WTC11 (cell line): ENCODE measurements at places on chromosomes 5 and 9. TPM values are rescaled to one million over a fixed set of nuclear protein-coding genes. Genes with fewer than 3 reads are reported as not detected.

GRCh38 chr5:176432707-176433106 lies 15.5 kb upstream of the FAF2 start:
- no peak overlapping the region for H3K27ac ChIP-seq
- no peak overlapping the region for H3K4me3 ChIP-seq
- no peak for DNase-seq
- no peaks in the 10 kb centered on the region for H3K4me1 ChIP-seq
- peaks cover 9% of the 10 kb centered on the region for H3K36me3 ChIP-seq
- peaks cover 14% of the 10 kb centered on the region for H3K27me3 ChIP-seq

- H3K27me3 ChIP-seq, result no peaks in the 10 kb centered on the region
- H3K4me1 ChIP-seq, result peaks cover 18% of the 10 kb centered on the region
- DNase-seq, result no peak
- H3K36me3 ChIP-seq, result no peaks in the 10 kb centered on the region
Measured at GRCh38 chr9:105044518-105044917, 116.6 kb upstream of the ABCA1 start.

GRCh38 chr5:95069948-95070347 lies 214.9 kb downstream of the MCTP1 start:
- H3K4me3 ChIP-seq, result no peak overlapping the region
- H3K36me3 ChIP-seq, result no peaks in the 10 kb centered on the region
- H3K27me3 ChIP-seq, result no peaks in the 10 kb centered on the region
- H3K27ac ChIP-seq, result no peak overlapping the region

DNA sequence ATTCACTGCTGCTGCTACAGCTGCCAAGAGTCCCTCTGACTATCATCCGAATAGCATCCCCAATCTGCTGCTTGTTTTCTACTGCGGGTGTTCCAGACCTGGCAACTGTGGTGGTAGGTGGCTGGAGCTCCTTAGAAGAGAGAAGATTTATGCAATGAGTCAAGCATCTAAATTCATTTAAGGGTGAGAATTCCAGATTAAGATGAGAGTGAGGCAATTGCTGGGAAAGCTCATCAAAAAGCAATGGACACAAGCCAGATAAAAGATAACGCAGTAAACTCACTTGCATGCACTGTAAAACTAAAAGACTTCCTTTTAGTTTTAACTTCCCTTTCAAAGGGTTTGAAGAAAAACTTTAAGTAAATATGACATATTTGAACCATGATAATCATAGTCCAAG lies 3.9 kb downstream of the PLK2 start:
- H3K36me3 ChIP-seq, result peaks cover 54% of the 10 kb centered on the region
- H3K27ac ChIP-seq, result no peak overlapping the region
- peaks cover 16% of the 10 kb centered on the region for H3K4me1 ChIP-seq
- no peak for DNase-seq
- H3K4me3 ChIP-seq, result no peak overlapping the region
- peaks cover 2% of the 10 kb centered on the region for H3K27me3 ChIP-seq

Gene PCDHAC2
- 6.7 to 11.3 TPM (median 7.9 TPM) in 3 replicates for total RNA-seq

- H3K36me3 ChIP-seq, result no peaks in the 10 kb centered on the region
- peaks cover 2% of the 10 kb centered on the region; the same call in 1 of the 2 replicates for H3K27me3 ChIP-seq
- H3K27ac ChIP-seq, result no peak overlapping the region
Measured at GRCh38 chr5:141767671-141768070, 85.6 kb upstream of the ARAP3 start.

- H3K27me3 ChIP-seq, result no peaks in the 10 kb centered on the region
- peak overlapping the region; percentile 89 for H3K27ac ChIP-seq
- peaks cover 49% of the 10 kb centered on the region for H3K4me1 ChIP-seq
Measured at GRCh38 chr5:16574789-16575721, 41.7 kb downstream of the RETREG1 start.

Gene EGR1
- total RNA-seq, result 15.7 to 30.0 TPM (median 28.5 TPM) in 3 replicates

Gene TLR4
- total RNA-seq, result 0.05 to 0.11 TPM (median 0.11 TPM) in 3 replicates

Gene SLC31A1
- total RNA-seq, result 41.6 to 43.9 TPM (median 43.6 TPM) in 3 replicates

DNA sequence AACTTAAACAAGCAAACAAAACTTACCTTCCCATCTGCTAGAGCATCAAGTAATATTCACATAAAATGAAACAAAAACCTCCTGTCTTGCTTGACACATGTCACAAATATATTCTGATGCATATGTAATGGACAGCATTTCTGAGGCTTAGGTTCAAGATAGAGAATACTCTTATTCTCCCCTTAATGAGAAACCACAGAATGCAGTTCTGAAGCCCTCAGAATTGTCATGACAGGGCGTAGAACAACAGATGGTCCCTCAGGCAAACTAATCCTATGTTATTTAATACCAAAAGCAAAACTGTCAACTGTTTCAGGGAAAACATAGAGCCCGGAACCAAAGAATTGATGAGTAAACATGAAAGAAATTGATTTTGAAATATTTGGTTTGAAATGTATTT lies 229.9 kb upstream of the RIOK2 start:
- no peak overlapping the region for H3K4me3 ChIP-seq
- no peak for DNase-seq
- peaks cover 6% of the 10 kb centered on the region; the same call in 1 of the 2 replicates for H3K4me1 ChIP-seq
- peaks cover 3% of the 10 kb centered on the region; the same call in 1 of the 2 replicates for H3K27me3 ChIP-seq
- no peak overlapping the region for H3K27ac ChIP-seq

DNA sequence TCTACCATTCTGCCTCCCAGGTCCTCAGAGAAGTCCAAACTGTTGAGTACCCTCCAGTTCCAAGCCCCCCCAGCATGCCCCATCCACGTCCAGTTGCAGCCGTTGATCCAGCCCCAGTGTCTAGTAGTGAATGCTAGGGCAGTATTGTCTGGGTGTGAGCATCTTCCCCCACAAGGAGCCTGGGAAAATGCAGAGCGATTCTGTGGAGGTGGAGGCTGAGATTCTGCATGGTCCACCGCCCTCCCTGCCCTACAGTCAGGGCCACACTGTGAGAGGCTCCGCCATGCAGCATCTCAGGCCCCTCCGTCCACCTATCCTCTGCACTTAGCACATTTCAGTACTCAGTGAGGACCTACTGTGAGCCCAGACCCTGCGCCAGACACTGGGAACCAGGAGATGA lies 135.9 kb downstream of the GABBR2 start:
- no peak overlapping the region for H3K4me3 ChIP-seq
- no peaks in the 10 kb centered on the region for H3K4me1 ChIP-seq
- DNase-seq, result no peak
- no peaks in the 10 kb centered on the region; the same call in 1 of the 2 replicates for H3K27me3 ChIP-seq
- no peak overlapping the region for H3K27ac ChIP-seq

Gene CEL
- 6.6 to 10.4 TPM (median 8.1 TPM) in 3 replicates for total RNA-seq

Gene ZBTB34
- total RNA-seq, result 15.9 to 18.4 TPM (median 16.9 TPM) in 3 replicates

DNA sequence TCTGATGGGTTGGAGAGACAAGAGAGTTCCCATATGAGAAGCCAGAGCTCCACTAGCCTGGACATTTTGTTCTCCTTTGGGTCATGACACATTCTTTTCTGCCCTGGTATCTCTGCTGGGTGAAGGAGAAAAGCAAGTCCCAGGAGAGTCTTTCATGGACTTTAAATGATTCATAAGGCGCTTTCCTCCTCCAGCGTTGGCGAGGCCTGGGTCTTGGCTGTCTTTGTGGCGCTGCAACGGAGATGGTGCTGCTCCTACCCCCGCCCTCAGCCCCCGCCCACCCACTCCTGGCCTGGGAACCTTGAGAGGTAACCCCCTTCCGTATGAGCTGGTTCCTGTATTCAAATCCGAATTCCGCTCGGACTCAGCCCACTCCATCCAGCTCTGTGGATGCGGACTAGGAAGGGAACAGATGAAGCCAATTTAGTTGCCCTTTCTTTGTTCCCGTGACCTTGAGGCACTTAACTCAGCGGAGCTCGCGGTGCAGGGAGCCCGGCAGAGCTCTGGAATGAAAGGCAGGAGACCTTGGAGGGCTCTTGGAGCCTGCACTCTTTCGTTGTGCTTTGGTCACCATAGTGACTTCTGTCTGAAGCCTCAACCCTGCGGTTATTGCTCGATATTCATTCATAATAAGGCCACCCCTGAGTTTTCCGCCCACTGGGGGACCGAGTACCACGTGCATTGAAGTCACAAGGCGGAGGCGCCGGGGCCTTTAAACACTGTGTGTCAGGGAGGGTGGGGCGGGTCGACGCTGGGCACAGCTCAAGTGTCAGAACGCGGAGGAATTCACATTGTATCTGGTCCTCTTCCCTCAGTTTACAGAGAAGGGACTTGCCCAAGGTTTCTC lies 14.0 kb upstream of the PWWP2A start:
- no peaks in the 10 kb centered on the region for H3K27me3 ChIP-seq
- peak; percentile 64 for DNase-seq
- peak overlapping the region; percentile 53 for H3K4me3 ChIP-seq
- H3K27ac ChIP-seq, result peak overlapping the region; percentile 96
- peaks cover 28% of the 10 kb centered on the region for H3K4me1 ChIP-seq
- no peaks in the 10 kb centered on the region for H3K36me3 ChIP-seq
